ENCODE measurements at places on chromosomes 3 and 15.

DNA sequence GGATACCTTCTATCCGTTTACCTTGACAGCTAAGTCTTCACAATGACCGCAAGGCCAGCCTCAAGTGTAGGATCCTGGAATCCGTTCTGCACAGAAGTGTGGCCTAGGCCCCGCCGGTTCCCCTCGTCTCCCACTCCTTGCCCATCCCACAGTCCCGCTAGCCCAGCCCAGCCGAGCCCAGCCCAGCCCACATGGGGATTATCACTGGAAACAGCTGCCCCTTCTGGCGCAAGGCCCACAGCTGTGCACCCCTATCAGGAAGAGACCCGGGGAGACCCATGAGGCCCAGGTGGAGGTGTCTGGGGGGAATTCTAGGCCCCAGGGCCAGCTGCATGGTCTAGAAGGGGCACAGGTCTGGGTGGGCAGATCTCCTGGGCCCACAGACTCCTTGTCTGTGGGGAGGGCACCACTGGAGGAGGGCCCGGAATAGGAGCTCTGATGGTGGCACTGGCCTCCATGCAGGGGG lies 27.9 kb upstream of the KLF13 start:
- no peak for DNase-seq
- peaks cover 17% of the 10 kb centered on the region for H3K27me3 ChIP-seq
- H3K36me3 ChIP-seq: no peaks in the 10 kb centered on the region
- H3K4me3 ChIP-seq: no peak overlapping the region
- H3K27ac ChIP-seq: no peak overlapping the region

GRCh38 chr15:80114114-80114513 lies 38.7 kb upstream of the FAH start:
- no peaks in the 10 kb centered on the region for H3K36me3 ChIP-seq
- H3K4me3 ChIP-seq: no peak overlapping the region
- no peaks in the 10 kb centered on the region for H3K27me3 ChIP-seq
- H3K4me1 ChIP-seq: peaks cover 8% of the 10 kb centered on the region

GRCh38 chr3:58285334-58285733 lies 20.7 kb upstream of the RPP14 start:
- no peaks in the 10 kb centered on the region for H3K4me1 ChIP-seq
- H3K27me3 ChIP-seq: no peaks in the 10 kb centered on the region
- no peak overlapping the region for H3K4me3 ChIP-seq
- H3K27ac ChIP-seq: no peak overlapping the region

- H3K4me1 ChIP-seq: no peaks in the 10 kb centered on the region
- H3K36me3 ChIP-seq: no peaks in the 10 kb centered on the region
- no peak overlapping the region for H3K27ac ChIP-seq
- H3K4me3 ChIP-seq: no peak overlapping the region
Observed at GRCh38 chr3:124442463-124442862, 287.8 kb upstream of the UMPS start.

GRCh38 chr3:134393074-134393473 lies 18.8 kb upstream of the AMOTL2 start:
- no peaks in the 10 kb centered on the region for H3K36me3 ChIP-seq
- no peak overlapping the region for H3K4me3 ChIP-seq
- no peak for DNase-seq
- no peaks in the 10 kb centered on the region for H3K27me3 ChIP-seq
- H3K27ac ChIP-seq: no peak overlapping the region

DNA sequence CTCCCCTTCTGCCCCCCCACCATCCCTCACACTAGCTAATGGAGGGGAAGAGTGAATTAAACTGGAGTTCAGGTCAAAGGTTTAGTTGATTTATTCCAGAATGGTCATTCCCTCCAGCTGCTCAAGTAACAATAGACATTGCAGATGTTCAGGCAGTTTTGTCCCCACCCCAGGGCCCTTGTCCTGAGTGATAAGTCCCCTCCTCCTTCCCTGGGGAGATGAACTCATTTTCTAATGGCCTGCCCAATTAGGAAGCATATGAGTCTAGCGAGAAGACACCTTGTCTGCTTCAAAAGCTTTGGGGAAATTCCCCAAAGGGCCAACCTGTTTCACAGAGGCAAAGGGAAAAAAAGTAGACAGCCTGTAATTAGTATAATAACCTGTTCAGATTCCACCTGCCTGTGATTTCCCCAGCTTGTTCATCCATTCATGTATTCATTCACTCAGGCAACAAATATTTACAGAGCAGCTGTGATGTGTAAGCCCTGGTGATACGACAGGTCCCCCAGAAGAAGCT lies 165.3 kb downstream of the SHQ1 start:
- no peak overlapping the region for H3K27ac ChIP-seq
- no peak for DNase-seq
- peaks cover 35% of the 10 kb centered on the region for H3K27me3 ChIP-seq
- no peaks in the 10 kb centered on the region for H3K36me3 ChIP-seq
- H3K4me1 ChIP-seq: no peaks in the 10 kb centered on the region

DNA sequence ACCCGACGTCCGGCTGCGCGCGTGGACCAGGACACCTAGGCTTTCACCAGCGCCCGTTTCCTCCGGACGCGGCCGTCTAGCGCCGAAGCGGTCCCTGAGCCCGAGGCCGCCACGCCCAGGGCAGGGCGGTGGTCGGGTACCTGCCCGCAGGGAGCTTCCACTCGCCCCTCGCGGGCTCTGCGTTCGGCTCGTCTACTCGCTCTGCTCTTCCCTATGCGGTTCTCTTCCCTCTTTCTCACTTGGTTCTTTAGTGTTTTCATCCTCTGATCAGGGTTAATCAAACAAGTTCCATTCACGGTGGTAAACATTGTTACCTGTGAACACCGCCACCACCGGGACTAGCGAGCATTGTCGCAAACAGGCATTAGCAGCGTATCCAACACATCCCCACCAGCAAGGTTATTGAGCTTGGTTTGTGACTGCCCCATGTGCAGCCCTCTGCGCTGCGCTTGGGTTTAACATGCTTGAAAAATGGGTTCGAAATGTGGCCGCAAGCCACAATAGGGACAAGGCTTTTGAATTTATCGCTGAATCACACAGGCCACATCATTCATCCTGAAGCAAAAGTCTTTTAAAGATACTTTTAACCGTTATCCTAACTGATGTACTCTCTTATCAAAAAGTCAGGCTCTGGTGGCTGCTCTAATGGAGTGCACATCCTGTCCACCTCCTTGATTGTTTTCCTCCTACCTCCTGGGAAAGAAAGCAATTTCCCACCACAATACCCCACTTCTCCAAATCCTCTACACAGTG lies 843 bp upstream of the CD47 start:
- DNase-seq: no peak
- H3K27me3 ChIP-seq: no peaks in the 10 kb centered on the region
- H3K4me3 ChIP-seq: peak overlapping the region; percentile 85
- H3K36me3 ChIP-seq: no peaks in the 10 kb centered on the region
- H3K4me1 ChIP-seq: peaks cover 7% of the 10 kb centered on the region

- no peak overlapping the region for H3K27ac ChIP-seq
- H3K4me3 ChIP-seq: 0 out of 2 replicates have a peak overlapping the region, but pooled peaks have one; percentile 86
- H3K4me1 ChIP-seq: peaks cover 4% of the 10 kb centered on the region
- no peak for DNase-seq
Observed at GRCh38 chr3:121836064-121836463, 1.1 kb downstream of the EAF2 start.

GRCh38 chr3:187051724-187052366 lies 87.5 kb downstream of the RPL39L start:
- H3K27ac ChIP-seq: no peak overlapping the region
- H3K27me3 ChIP-seq: no peaks in the 10 kb centered on the region

DNA sequence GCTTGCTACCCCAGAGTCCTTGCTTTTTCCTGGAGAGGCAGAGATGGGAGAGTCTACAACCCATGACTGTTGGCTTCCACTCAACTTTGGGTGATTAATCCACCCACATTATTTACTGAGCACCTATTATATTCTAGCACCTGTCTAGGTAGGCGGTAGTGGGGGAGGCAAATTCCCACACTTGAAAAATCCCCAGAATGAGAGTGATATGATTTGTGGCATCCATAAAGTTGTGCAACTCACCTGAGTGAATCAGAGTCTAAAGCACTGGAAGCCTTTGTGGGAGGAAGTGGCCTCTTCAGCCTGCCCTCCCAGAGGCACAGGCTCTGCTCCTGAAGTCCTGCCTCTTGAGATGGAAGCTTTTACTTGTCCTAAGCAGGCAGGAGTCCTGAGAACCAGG lies 40.4 kb upstream of the CTNNB1 start:
- no peaks in the 10 kb centered on the region for H3K27me3 ChIP-seq
- no peak overlapping the region for H3K4me3 ChIP-seq
- H3K4me1 ChIP-seq: no peaks in the 10 kb centered on the region
- H3K36me3 ChIP-seq: no peaks in the 10 kb centered on the region

- H3K36me3 ChIP-seq: no peaks in the 10 kb centered on the region
- DNase-seq: no peak
- no peak overlapping the region for H3K4me3 ChIP-seq
- H3K4me1 ChIP-seq: peaks cover 16% of the 10 kb centered on the region
- no peaks in the 10 kb centered on the region for H3K27me3 ChIP-seq
- no peak overlapping the region for H3K27ac ChIP-seq
Observed at GRCh38 chr3:124685067-124685466, 45.2 kb upstream of the UMPS start.

DNA sequence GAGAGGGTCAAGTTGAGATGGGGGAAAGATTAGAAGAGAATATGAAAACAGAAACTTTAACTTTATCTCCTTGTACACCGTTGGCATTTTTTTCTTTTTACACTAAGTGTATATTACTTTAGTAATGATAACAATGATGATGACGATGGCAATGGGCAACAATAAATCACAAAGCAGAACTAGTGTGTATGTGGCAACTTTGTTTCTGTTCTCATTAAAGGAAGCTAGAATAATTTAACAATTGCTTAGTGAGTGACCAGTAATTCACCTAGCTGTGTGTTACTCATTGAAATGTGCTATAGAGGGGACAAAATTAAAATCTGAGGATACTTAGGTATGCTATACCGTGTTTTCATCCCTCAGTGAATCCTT lies 318.5 kb upstream of the TBL1XR1 start:
- no peak for DNase-seq
- no peak overlapping the region for H3K4me3 ChIP-seq
- no peaks in the 10 kb centered on the region for H3K27me3 ChIP-seq
- no peak overlapping the region for H3K27ac ChIP-seq
- H3K36me3 ChIP-seq: no peaks in the 10 kb centered on the region

- peaks cover 16% of the 10 kb centered on the region for H3K27me3 ChIP-seq
- H3K27ac ChIP-seq: no peak within 1 kb of the TSS
- H3K36me3 ChIP-seq: no peaks in the 10 kb centered on the region
- H3K4me3 ChIP-seq: peak within 1 kb of the TSS; percentile 40
- peak; percentile 66 for DNase-seq
- H3K4me1 ChIP-seq: no peaks in the 10 kb centered on the region
Observed at GRCh38 chr3:184275961-184276910, at the start of gene ECE2. Gene ECE2, plus strand, starts transcription at chr3:184276022. Its CDS starts 132 bp downstream, at chr3:184276154.

DNA sequence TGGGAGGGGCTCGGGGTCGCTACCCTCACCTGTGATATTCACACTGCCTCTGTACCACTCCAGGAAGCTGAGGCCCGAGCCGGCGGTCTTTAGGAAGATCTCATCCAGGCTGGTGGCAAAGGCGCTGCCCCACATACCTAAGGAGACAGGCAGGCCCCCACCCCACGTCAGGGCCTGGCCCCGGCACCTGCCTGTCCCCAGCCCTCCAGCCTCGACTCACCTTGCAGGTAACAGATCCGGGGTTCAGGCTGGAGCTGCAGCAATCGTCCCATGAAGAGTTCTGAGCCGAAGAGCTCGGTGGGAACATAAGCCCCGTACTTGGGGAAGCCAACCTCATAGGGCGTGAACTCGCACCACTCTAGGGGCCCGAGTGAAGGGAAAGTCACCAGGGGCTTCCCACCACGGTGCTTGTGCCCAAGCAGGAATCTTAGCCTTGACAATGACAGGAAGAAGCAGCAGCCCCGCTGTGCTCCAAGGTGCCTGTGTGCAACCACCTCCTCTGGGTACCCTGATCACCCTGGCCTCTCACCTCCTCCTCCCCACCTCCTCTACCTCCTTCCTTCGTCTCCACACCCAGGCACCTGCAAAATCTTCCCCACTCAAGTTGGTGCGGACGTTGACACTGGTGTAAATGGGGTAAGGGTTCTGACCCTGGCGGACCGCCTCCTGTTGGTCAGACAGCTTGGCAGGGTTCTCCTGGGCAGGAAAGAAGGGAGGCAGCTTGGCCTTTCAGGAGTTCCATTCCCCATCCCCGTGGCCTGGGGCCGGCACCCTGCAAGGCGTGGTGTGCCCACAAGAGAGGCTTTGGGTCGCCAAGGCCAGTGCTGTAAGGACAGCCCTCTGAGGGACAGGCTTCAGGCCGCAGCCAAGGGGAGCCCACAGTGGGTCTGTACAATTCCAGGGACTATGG lies 10.6 kb downstream of the PLA2G4F start:
- no peaks in the 10 kb centered on the region for H3K36me3 ChIP-seq
- H3K27ac ChIP-seq: no peak overlapping the region

GRCh38 chr3:62404321-62404720 lies 31.0 kb upstream of the FEZF2 start:
- no peak for DNase-seq
- no peaks in the 10 kb centered on the region for H3K4me1 ChIP-seq
- no peaks in the 10 kb centered on the region for H3K27me3 ChIP-seq
- no peak overlapping the region for H3K27ac ChIP-seq

DNA sequence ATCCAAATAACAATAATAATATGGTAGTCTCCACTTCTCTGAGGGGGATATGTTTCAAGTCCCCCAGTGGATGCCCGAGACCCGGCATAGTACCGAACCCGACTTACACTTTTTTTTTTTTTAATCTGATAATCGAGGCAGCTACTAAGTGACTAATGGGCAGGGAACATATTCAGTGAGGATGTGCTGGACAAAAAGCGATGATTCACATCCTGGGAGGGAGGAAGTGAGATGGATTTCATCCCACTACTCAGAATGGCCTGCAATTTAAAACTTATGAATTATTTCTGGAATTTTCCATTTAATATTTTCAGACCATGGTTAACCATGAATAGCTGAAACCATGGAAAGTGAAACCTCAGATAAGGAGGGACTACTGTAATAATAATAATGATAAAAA lies 49.5 kb upstream of the SELENOK start:
- no peak overlapping the region for H3K4me3 ChIP-seq
- H3K4me1 ChIP-seq: peaks cover 7% of the 10 kb centered on the region
- no peaks in the 10 kb centered on the region for H3K36me3 ChIP-seq
- DNase-seq: peak; percentile 71

- no peaks in the 10 kb centered on the region for H3K27me3 ChIP-seq
- DNase-seq: no peak
- no peak overlapping the region for H3K27ac ChIP-seq
- no peaks in the 10 kb centered on the region for H3K4me1 ChIP-seq
- no peak overlapping the region for H3K4me3 ChIP-seq
Observed at GRCh38 chr3:143216709-143217182, 97.2 kb downstream of the CHST2 start.
